ENCODE measurements at places on chromosomes 5 and 9.

GRCh38 chr5:5586721-5587120, 164.2 kb downstream of the ICE1 start:
- no peak for DNase-seq

GRCh38 chr9:78235256-78235761, 566 bp upstream of the CEP78 start:
- no peak for DNase-seq

DNA sequence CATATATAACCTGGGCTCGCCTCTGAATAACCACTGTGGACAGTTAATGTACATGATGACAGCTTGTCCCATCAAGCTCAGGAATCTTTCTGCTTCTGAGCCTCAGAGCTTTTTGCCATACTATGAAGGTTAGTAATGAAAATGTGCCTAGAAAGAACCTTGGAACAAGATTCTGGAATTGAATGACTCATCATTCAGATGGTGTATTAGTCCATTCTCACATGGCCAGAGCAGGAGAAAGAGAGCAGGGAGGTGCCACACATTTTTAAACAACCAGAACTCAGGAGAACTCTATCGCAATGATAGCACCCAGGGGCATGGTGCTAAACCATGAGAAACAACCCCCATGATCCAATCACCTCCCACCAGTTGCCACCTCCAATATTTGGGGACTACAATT, 542.1 kb downstream of the PRR16 start:
- no peak for DNase-seq

GRCh38 chr5:76804266-76804665, 14.6 kb upstream of the F2RL1 start:
- DNase-seq, result no peak

DNA sequence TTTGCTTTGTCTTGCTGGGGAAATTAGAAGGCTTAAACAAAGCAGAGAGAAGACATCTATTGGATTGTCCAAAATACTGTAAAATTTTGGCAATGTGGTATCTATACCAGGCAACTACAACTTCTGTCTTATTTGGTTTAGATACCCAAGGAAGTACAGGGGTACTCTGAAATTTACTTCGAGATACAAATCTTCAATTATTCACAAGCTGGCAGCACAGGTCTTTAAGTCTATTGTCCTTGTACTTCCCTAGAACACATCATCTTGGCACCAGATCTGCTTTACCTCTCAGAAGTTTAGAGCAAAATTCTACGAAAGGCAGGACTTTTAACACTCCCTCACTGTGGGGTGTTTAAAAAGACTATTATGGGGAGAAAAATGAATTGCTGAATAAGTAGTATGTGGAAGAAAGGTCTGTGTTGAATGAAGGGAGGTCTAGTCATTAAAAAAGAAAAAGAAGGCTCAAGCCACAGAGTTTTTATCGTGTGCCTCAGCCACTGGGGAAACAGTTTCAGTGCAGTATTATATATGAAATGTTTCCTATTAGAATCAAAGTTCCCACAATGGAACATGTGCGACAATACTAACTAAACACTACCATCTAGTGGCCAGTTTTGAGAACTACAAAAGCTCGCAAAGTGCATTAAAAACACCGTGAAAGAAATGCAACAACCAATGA, 93.7 kb downstream of the PDE4D start:
- no peak for DNase-seq

GRCh38 chr9:34374905-34375552, 1.7 kb downstream of the MYORG start:
- no peak for DNase-seq

DNA sequence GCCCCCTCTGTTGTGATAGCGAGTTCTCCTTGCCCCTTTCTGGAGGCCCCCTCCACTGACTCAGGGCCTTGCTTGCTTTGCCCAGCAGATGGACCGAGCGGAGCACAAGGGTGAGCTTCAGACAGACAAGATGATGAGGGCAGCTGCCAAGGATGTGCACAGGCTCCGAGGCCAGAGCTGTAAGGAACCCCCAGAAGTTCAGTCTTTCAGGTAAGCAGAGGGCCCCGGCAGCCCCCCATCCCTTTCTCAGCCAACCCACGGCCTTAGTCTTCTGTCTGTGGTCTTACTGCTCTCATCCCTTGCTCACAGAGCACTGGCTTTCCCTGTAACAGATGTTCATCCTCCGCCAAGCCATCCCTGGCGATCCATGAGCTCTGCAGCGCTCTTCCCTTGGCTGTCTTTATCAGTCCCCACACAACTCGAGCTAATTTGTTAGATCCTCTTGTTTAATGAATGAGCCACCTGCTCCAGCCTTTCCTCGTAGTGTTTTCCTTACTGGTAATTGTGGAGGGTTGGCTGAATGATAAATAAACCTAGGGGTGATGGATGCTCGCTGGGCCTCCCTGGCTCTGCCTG, 18.4 kb upstream of the RARS1 start:
- no peak for DNase-seq

DNA sequence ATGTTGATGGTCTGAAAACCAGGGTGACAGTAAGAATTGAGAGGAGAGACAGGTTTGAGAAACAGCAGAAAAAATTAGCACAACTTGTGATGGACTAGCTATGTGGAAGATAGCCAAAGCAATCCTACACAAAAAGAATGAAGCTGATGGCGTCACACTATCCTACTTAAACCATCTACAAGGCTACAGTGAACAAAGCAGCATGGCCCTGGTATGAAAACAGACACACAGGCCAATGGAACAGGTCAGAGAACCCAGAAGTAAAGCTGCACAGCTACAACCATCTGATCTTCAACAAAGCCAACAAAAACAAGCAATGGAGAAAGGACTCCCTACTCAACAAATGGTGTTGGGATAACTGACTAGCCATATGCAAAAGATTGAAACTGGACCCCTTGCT, 7.5 kb upstream of the UBE2R2 start:
- DNase-seq, result no peak

- no peak for DNase-seq
Measured at GRCh38 chr9:29830821-29831220, 2257.5 kb upstream of the C9orf72 start.

DNA sequence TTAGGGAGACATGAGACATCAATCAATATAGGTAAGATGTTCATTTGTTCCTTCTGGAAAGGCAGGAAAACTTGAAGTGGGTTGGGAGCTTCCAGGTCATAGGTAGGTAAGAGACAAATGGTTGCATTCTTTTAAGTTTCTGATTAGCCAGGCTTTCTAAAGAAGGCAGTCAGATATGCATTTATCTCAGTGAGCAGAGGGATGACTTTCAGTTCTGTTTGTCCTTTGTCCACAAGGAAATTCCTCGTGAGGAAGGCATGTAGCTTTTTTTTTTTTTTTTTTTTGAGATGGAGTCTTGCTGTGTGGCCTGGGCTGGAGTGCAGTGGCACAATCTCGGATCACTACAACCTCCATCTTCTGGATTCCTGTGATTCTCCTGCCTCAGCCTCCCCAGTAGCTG, 155.3 kb upstream of the ABCA1 start:
- DNase-seq, result no peak

- no peak for DNase-seq
Measured at GRCh38 chr9:136401173-136401922, 1.4 kb upstream of the SNAPC4 start.

DNA sequence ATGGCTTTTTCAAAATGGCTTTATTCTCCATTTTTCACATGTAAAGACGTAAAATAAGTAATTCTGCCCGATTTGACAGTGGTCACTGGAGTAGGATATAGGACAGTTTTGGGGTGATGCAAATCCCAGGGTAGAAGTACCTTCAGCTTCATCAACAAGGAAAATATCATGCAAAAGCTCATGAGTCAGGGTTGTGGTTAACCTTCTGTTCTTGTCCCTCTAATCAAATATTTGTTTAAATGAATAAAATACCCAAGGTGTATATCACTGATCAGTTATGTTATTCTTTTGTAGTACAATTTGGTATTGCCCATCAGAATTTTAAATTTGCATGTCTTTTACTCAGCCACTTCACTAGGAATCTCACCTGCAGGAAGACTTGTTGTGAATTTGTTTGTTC, 40.0 kb downstream of the FBXL7 start:
- no peak for DNase-seq

DNA sequence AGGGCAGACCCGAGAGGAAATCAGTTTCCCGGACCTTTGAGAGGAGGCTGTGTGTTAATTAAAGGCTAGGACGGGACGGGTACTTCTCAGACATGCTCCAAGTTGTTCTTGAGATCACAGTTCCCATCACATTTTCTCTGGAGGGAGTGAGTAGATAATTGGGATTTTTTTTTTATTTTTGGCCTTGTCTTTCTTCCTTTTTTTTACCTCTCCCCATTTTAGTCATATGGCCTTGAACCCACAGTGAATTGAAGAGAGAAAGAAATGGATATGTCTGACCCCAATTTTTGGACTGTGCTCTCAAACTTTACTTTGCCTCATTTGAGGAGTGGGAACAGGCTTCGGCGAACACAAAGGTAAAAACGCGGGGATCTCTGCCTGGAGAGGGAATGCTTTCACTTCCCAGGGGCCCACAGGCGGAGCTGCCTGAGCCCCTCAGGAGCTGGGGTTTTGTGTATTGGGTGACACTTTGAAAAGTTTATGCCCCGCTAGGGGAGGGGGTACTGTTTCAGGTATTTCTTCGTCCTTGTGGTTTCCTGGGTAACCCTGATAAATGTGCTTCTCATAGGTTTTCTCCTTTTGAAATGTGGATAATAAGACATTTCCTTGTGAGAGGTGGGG, 191.8 kb downstream of the CD180 start:
- DNase-seq, result no peak

DNA sequence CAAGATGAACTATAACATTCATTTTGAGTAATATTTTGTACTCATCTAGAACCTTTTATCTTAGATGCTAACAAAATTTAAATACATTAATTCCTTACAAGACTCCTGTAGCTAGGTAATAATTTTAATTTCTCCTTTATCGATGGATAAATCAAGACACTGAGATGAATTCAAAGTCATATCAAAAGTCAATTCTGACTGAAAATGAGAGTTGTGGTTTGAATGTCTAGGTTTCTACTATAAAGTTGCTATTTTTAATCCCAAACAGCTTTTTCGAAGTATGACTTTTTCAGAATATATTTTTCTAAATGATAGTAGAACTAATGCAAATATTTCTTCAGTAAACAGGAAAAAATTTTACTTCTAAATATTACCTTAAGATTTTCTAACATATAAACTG, 491.7 kb upstream of the FAM174A start:
- no peak for DNase-seq

DNA sequence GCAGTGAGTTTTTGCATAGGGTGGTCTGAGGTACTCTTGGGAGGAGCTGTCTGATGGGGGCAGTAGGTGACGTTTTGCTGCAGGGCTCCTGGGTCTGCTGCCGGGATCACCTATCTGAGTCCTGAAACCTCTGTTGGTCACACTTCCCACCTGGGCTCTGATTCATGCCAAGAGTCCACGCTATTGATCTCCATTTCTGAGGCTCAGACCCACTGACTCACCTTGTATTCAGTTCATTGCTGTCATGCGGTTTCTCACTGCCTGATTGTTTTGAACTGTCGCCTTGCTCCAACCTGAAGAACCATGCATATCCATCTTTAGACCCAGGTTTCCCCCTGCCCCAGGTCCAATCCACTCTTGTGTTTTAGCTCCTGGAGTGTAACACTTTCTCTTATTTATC, 101.3 kb downstream of the NPR3 start:
- DNase-seq, result no peak

DNA sequence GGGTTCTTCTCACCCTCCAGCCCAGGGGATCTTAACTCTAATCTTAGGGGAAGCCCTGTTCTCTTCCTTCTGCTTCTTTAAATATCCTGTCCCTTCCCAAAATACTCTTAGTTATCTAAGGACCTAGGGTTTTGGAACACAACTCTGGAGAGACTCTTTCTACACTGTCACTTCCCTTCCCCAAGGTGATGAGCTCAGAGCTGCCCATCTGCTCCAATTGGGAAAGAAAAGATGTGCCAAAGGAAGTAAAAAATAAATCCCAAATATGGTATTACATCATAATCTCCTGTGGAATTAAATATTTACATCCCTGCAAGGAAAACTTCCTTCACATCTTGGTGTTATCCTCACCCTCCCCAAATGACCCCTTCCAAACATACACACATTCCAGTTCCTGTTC, 291.2 kb downstream of the EPB41L4A start:
- DNase-seq, result no peak

DNA sequence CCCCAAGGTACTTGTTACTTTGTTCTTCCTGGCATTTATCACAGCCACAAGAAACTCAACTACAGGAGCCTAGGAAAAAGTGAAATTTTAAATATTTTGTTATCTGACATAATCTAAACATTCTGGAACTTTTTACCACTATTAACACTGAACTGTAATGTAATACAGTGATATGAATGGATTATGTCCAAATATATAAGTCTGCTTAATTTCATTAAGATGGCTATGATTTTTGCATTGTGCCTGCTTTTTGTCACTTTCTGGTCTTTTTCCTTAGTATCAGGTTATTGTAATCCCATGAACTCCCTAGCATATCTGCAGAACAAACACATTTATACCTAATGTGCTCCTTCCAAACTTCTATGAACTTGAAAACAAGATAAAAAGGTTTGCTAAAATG, 35.8 kb downstream of the PJA2 start:
- no peak for DNase-seq

DNA sequence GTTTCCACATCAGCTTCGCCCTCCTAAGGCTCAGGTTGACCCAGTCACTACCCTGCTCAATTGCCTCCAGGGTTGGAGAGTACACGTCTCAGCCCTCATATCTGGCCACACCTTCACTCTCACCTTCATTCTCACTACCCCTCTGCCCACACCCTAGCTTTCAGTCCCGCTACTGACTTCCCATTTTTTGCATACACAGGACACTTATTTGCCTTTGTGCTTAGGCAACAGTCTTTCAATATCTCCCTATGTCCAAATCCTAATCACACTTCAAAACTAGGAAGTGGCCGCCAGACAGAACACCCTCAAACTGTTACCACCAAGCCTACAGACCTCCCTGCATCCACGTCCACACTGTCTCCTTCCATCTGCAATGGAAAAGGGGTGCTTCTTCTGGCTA, 10.9 kb downstream of the MCTP1 start:
- no peak for DNase-seq

DNA sequence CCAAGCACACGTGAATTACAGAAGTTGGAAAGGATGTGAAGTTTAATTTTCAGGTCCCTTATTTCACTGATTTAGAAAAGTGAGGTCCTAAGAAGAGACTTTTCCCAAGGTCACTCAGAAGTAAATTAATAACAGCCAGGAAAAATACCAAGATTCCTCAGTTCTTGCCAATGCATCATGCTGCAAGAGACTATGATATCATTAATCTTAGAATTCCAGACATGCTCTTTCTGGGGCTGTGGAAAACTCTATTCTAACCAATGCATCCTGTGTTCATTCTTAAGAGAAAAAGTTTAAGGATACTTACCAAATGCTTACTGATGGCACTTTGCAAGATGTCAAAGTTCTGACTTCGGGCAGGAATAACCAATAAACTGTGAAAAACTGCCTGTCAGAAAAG, 42.8 kb downstream of the TEX10 start:
- DNase-seq, result no peak

DNA sequence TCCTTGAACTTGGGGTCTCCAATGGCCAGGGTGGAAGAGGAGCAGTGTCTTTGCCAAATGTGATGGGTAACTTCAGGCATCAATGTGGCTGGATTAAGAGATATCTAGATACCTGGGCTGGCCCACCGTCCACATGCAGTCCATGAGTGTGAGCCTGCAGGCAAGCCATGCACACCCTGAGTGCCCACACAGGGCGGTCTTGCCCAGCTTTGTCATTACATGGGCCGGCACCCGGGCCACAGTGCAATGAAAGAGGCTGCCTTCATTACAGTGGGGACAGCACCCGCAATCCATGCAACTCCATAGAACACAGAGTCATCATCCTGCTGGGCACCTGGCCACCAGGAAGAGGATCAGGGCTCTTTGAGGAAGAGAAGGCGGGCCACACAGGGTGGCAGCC, 263.8 kb upstream of the IRX1 start:
- no peak for DNase-seq
